ENCODE measurements at places on chromosomes 1 and 21.

- DNase-seq, result no peak
Measured at GRCh38 chr1:49622877-49623276, 400.9 kb downstream of the AGBL4 start.

DNA sequence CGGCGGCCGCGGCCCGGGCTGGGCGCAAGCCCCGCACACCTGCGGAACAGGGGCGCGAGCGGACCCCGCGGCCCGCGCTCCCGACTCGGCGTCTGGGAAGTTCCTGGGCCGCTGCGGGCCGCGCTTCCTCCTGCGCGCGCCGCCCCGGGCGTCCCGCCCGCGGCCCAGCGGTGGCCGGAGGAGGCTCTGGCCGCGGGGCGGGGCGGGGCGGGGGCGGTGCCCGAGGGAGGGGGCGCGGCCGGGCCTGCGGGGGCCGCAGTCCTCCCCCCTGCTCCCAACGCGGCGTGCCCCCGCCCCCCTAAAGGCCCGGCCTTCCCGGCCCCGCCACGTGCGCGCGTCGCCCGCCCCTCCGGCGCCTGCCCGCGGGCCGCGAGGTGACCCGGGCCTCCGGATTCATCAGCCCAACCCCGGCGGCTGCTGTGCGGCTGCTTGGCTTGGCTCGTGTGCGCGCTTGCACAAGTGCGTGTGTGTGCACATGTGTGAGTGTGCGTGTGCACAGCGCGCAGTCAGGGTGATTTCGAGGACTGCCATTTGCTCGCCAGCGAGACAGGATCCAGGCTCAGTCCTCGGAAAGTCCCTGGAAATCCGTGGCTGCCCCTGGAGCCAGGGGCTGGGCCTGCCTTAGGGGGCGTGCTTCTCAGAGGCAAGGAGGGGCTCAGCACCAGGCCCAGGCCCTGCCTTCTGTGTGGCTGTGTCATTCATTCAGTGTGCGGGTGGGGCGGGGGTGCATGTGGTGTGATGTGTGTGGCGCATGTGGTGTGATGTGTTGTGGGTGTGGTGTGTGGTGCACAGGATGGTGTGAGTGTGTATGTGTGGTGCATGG is at the start of gene C2CD2:
C2CD2 (minus strand) TSS at position 188 of the 823 bp plus-strand sequence. CDS start 370 bp downstream, outside the sequence.
- peak; percentile 70 for DNase-seq

GRCh38 chr1:108208724-108209446 is 8.7 kb upstream of the SLC25A24 start:
- DNase-seq, result no peak

GRCh38 chr1:18154430-18155194 is 47.0 kb downstream of the IGSF21 start:
- DNase-seq, result no peak

GRCh38 chr1:13456904-13457532 is 46.8 kb downstream of the PRAMEF20 start:
- no peak for DNase-seq

- DNase-seq, result no peak
Measured at GRCh38 chr1:220325306-220325995, 53.2 kb upstream of the RAB3GAP2 start.

DNA sequence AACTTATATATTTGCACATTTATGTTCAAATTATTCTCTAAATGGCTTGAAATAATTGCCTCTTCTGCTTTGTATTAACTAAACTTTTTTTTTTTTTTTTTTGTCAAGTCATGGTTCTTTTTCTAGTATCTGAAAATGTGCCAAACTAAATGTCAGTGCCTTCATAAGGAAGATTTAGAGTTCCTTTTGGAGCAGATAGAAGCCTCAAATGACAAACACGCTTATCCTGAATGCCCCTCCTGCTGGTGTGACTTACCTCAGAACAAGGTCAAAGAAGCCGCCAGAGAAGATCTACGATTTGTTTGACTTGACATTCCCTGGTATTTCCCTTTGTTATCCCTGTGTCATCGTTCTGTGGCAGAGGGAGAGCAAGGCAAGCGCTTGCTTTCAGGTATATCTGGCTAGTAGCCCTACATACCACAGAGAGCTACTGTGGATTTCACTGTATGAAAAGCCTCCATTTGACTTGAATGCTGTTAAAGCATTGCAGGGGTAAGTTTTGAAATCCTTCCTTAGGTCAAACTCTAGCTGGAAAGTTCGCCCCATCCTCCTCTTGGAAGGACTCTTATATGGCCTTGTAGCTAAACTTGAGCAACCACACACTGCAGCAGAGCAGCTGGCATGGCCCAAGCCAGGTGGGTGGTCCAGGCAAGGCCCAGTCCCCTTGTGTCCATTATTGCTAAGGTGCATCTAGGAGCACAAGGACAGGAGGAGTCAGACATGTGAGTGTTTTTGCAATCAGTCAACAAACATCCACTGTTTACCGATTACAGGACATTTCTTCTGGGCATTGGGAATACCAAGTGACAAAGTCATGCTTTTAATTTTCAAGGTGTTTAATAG is 285.4 kb upstream of the USP25 start:
- no peak for DNase-seq

DNA sequence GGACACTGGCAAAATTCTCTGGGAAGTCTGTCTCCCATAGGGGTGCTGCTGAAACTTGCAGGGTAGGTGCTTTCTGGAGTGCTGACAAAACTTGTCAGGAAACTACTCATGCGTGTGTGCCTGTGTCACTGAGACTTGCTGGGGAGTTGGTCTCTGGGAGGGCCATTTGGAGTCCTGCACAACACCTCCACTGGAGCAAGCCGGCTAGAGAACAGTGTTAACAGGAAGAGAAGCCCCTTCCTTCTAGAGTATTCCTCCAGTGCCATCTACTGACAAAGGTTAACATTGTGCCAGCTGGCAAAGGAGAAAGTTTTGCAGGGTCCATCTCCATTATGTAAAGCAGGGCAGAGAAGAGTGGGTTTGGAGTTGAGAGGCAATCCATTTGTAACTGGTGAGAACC is 30.0 kb downstream of the ZMYM4 start:
- DNase-seq, result peak; percentile 64

DNA sequence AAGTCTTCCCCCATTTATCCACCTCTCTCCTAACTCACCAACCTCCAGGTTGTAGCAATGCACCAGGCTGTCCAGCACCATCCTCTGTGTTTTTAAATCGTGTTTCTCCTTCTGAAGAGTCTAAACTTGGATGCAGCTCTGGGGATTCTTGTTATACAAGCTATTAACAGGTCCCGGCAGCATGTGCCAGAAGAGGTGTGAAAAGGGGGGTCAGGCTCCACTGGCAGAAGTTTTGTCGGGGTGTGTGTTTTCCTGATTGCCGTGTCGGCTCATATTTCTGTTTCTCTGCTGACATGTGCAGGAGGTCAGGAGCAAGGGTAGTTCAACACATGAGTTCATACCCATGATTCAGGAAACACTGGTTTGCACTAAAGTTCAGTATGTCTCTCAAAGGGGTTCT is 658.6 kb upstream of the CAMK1G start:
- no peak for DNase-seq

- peak; percentile 49 for DNase-seq
Measured at GRCh38 chr1:35807614-35808449, at the start of gene AGO4. Gene AGO4 (plus strand): TSS chr1:35808016. CDS start chr1:35808417, 401 bp downstream.

DNA sequence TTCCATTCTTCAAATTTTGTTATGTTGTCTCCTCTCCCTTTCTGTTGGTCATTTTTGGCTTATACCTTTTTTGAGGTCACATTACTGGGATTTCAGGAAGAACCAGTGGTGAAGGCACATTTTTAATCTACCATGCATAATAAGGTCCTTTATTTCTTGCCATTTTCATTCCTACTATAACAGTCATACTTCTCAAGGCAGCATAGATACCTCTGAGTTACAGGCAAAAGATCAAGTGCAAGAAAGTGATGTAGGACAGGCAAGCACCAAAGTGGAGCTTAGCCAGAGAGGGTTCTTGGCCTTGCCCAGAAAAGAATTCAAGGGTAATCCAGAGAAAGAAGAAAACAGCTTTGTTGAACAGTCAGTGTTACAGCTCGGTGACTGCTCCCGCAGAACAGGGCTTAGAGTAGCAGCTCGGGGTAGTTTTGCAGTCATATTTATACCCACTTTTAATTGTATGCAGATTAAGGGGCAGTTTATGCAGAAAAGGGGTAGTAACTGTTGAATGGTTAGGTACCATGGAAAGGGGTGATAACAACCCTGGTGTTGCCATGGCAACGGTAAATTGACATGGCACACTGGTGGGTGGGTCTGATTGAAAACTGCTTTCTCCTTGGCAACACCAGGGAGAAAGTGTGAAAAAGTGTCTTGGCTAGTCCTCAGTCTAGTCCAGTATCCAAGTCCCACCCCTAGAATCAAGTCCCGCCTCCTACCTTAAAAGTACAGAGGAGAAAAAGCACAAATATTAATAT is 39.6 kb upstream of the DOCK7 start:
- DNase-seq, result no peak

- DNase-seq, result peak; percentile 44
Measured at GRCh38 chr1:218498056-218498938, 153.2 kb downstream of the TGFB2 start.

- DNase-seq, result no peak
Measured at GRCh38 chr1:173176246-173176645, 30.9 kb downstream of the TNFSF4 start.

- no peak for DNase-seq
Measured at GRCh38 chr1:162994921-162995320, 74.2 kb upstream of the RGS4 start.

- no peak for DNase-seq
Measured at GRCh38 chr1:205088341-205088740, 4.1 kb upstream of the TMEM81 start.

DNA sequence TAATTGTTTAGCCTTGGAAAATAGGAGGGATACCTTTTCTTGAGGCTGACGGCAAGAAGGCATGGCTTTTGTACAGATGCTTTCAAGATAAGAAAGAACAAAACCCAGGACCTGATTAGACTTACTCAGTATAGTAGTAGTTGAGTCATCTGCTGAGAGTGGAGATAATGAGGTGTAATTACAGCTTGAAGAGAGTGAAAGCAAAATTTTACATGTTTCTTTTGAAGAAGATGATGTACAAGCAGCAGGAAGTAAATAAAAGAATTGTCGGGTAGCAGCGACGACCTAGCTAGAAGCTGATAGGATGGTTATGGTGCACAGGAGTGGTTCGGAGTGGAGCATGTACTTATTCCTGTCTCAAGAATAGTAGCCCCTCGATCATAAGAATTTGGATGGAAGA is 6.6 kb downstream of the ANGPTL1 start:
- no peak for DNase-seq

DNA sequence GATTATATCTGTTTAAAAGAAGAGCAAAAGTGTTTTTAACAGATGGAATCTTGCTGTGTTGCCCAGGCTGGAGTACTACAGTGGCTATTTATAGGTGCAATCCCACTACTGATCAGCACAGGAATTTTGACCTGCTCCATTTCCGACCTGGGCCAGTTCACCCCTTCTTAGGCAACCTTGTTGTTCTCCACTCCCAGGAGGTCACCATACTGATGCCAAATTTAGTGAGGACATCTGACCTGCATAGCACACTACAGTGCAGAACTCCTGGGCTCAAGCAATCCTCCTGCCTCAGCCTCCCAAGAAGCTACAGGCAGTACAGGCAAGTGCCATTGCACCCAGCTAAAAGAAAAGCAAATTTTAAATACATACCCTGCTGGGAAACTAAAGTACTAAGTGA is 11.3 kb upstream of the NUP210L start:
- DNase-seq, result no peak

- DNase-seq, result peak; percentile 42
Measured at GRCh38 chr1:116769561-116769977, 15.3 kb downstream of the CD2 start.
